ENCODE measurements at places on chromosomes 4 and X.

DNA sequence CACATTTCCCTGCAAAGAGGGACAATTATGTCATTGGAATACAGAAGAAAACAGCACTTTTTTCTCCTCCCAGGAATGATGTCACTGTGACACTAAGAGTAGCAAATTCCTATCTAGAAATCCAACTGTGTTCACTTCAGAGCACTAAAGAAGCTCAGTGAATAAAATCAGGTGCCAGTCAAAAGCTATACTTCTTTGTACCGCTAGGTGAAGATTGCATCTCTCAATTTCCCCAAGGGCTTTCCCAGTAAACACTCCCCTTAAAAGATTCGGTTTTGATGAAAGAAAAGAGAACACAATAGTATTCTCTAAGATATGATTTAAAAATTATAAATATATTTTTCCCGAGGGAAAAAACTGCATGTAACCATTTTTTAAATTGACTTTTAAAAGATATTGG lies 104.7 kb upstream of the MID1 start:
- DNase-seq, result no peak

GRCh38 chrX:56000174-56000573 lies 232.0 kb upstream of the KLF8 start:
- DNase-seq, result no peak

DNA sequence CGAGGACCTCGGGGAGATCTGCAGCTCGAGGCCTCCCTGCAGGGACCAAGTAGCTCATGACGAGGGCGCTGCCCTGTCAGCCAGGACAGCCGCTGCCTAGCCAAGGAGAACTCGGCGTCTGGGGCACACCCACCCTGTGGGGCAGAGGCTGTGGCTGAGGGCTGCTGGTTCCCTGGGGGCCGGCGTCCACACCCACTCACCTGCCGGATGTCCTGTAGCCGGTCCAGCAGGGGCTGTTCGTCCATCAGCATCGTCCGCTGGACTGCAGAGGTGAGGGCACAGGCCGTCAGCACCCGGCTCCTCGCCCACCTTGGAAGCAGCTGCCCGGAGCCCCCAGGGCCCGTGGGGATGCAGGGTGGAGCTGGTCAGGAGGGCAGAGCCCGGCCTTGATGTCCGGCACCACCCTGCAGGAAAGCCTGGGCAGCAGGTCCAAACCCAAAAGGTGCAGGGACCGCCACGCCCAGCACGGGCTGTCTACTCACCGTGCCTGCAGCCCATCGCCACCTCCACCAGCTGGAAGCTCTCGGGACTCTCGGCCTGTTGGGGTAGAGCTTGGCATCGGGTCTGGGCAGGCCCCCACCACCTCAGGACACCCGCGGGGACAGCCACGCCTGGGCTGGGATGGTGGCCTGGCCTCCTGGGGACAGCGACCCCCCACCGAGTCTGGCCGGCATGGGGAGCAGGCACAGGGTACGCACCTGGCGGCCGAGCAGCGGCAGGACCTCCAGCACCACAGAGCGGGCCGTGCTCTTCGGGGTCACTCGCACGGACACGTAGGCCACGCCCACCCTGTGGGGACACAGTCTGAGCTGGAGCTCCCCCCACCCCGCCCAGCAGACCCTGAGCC lies 6.9 kb downstream of the DGKQ start:
- DNase-seq, result no peak

GRCh38 chr4:6561706-6562371 lies 13.2 kb upstream of the MAN2B2 start:
- no peak for DNase-seq

DNA sequence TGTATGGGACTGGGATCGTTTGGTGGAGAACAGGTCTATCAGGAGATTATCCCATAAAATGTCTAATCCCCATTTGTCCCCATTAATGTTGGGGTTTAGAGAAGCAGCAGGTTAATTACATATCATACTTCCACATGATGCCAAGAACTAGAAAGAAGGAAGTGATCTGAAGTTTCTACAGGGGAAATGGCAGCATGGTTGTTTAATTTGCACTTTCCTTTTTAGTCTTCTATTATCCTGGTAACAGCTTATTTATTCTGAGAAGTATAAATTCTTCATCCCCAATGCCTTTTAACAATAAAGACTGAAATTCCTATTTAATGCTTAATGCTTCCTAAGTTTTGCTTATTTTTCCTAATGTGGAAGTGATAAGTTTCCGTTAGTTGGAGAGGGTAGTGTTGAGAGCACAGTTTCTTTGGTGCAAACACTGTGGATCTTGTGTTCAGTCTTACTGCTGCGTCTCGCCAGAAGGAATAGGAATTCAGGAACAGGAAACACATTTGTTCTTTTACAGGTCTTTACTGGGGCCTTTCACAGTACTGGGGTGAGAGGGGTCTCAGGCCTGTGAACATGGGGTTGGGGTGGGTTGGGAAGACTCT lies 59.5 kb upstream of the TADA2B start:
- DNase-seq, result no peak

GRCh38 chr4:115657991-115658650 lies 544.7 kb upstream of the NDST4 start:
- DNase-seq, result no peak

GRCh38 chrX:107935664-107936433 lies 46.3 kb downstream of the TEX13B start:
- peak; percentile 29 for DNase-seq

GRCh38 chrX:39238006-39238405 lies 436.7 kb downstream of the MID1IP1 start:
- DNase-seq, result no peak
